ENCODE measurements at places on chromosomes 3 and 15.

DNA sequence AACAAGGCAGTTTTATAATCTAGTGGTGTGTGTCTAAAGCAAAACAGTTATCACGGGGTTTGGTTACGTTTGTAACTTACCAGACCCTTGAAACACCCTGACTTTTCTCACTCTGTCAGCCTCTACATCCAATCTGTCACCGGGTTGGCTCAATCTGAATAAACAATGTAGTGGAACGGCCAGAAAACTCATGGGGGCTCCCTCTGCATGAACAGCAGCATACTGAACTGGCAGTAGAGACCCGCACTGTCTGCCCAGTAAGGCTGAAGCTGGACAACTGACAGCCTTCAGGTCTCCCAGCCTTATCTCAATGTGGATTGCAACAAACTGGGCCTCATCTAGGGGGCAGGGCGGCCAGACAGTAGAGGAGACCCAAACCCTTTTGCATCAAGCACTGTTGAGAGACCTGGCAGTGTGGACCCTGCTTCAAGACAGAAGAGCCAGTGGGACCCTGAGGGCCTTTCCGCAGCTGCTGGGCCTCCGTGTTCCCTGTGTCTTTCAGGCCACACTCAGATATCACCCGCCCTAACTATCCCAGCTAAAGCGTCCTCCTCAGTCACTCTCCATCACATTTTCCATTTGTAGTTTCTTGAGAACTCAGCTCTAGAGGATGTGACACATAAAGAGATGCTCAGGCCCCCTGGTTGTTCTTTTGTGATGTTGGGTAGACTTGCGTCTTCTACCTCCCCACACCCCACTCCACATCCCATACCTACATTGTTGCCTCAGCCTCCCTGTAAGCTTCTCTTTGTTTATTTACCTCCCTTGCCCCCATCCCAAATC, 181.2 kb upstream of the NR2E3 start:
- no peaks in the 10 kb centered on the region for H3K4me1 ChIP-seq
- DNase-seq, result no peak
- H3K27ac ChIP-seq, result no peak overlapping the region
- no peak overlapping the region for H3K4me3 ChIP-seq
- no peaks in the 10 kb centered on the region for H3K36me3 ChIP-seq
- H3K27me3 ChIP-seq, result peaks cover 50% of the 10 kb centered on the region

DNA sequence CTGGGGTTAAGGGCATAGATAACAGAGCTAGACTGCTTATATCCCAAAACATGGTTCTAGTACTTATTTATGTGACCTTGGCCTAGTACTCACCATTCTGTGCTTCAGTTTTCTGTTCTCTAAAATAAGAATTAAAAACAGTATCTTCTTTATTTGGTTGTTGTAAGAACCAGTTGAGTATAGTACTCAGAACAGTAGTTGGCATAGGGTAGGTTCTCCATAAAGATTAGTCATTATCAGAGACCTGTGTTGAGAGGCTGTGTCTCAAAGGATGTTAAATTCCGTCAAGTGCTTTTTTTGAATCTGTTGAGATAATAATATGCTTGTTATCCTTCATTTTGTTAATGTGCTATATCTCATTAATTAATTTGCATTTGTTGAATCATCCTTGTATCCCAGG, 47.4 kb upstream of the OSTN start:
- no peak for DNase-seq
- H3K27ac ChIP-seq, result no peak overlapping the region
- no peaks in the 10 kb centered on the region for H3K36me3 ChIP-seq
- no peaks in the 10 kb centered on the region for H3K27me3 ChIP-seq

- peaks cover 30% of the 10 kb centered on the region for H3K4me1 ChIP-seq
- H3K36me3 ChIP-seq, result no peaks in the 10 kb centered on the region
- no peak overlapping the region for H3K4me3 ChIP-seq
- no peak overlapping the region for H3K27ac ChIP-seq
- peaks cover 3% of the 10 kb centered on the region for H3K27me3 ChIP-seq
Measured at GRCh38 chr3:59764171-59764570, 714.3 kb upstream of the CFAP20DC start.

GRCh38 chr3:117463276-117464115, 753.9 kb downstream of the TUSC7 start:
- H3K27ac ChIP-seq, result no peak overlapping the region
- H3K4me1 ChIP-seq, result no peaks in the 10 kb centered on the region
- no peaks in the 10 kb centered on the region for H3K27me3 ChIP-seq
- DNase-seq, result no peak
- no peaks in the 10 kb centered on the region for H3K36me3 ChIP-seq

- no peaks in the 10 kb centered on the region for H3K27me3 ChIP-seq
- H3K36me3 ChIP-seq, result peaks cover 40% of the 10 kb centered on the region
- peaks cover 73% of the 10 kb centered on the region for H3K4me1 ChIP-seq
- DNase-seq, result no peak
- peak overlapping the region; percentile 74 for H3K27ac ChIP-seq
Measured at GRCh38 chr15:60563539-60564404, 84.8 kb upstream of the ICE2 start.

Measured in activated T-cell treated with anti-CD3 and anti-CD28 coated beads, Interleukin-2, amount 50 U/mL, for 24 hours (primary cell).